ENCODE measurements at places on chromosomes 7 and 10.

DNA sequence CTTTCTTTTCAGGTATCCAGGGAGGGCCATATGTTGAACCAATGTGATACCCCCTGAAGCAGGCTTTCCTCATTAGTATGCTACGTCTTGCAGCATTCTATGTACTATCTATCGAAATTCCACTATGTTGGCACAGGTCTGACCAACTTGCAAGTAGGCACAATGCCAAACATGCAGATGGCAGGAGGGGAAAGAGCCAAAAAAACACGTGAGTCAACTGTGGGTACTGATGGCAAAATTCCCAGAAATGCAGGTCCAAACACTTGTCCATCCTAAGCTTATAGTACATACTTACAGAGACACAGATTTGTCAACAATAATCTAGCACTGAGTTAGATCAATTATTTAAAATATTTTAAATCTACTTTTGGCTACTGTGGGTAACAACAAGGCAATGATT lies 394.9 kb downstream of the DGKB start:
- peak; percentile 90 for DNase-seq

DNA sequence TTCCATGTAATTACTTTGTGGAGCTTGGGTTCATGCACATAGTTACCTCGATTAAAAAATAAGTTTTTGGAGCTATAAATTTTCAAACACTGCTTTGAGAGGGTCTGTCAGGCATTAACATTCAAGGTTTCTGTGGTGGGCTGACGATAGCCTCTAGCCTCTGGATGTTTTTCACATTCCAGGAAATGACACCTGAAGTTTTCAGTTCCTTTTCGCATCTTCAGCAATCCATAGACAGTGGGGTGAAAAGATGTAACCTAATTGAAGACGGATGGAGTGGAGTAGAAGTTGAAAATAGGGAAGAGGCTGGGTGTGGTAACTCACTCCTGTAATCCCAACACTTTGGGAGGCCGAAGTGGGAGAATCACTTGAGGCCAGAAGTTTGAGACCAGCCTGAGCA lies 197.7 kb downstream of the AUTS2 start:
- no peak for DNase-seq

- DNase-seq = no peak
These were observed 30.7 kb upstream of the ELOVL3 start for GRCh38 chr10:102195296-102195870.

DNA sequence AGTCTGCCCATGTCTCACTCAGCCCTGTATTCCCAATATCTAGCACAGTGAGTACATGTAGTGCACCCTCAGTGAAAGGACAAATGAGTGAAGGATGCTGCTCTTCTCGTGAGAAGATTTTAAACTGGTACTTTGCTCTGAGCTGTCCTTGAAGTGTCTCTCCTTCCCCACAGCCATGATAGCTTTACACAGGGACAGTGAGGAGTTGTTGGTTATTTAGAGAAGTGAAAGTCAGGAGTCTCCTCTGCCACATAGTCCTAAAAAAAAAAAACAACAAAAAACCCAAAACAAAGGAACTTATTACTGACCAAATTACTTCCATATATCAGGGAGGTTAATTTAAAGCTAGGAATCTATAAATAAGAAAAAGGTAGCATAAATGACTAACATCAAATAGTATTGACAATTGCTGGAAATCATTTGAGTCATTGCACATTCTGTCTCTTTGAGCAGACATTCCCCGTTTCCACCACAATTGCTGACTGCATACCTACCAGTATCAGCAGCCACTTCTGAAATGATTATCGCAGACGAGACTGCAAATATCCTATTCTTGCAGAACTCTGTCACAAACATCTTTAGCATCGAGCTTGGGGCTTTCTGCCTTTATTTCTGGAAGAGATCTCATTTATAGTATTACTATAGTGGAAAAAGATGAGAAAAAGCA lies 202.1 kb downstream of the PTEN start:
- no peak for DNase-seq

DNA sequence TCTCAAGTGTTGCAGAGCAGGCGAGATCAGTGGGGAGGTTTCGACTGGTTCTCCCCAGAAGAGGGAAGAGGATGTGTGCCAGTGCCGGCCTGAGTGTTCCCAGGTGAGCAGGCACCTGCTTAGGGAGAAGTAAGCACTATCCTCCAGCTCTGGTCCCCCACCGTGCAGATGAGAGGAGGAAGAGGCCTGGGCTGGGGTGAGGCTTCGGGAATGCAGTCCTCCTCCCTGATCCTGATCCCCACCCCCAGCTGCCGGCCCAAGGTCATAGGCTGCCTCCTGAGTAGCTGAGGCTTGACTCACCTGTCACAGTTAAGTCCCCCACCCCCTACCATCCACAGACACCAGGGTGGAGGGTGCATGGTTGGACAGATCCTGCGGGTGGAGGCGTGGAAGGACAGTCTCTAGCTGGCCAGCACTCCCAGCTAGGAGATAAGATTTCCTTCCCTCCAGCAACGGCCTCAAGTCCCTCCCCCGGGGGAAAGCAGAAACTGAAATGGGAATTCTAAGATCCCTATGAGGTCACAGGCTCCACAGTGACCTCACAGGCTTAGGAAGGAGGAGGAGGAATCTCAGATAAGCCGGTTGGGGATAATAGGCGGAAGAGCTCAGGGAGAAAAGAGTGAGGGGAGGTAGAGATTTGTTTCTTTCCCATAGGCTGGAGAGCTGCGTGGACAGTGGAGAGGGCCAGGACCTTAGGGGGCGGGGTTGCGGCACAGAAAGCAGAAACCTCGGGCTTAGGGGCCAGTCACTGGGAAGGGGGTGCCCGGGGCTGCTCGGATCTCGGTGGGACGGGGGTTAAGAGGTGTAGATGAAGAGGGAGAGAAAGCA lies 1.0 kb downstream of the LRCH4 start:
- DNase-seq = no peak

DNA sequence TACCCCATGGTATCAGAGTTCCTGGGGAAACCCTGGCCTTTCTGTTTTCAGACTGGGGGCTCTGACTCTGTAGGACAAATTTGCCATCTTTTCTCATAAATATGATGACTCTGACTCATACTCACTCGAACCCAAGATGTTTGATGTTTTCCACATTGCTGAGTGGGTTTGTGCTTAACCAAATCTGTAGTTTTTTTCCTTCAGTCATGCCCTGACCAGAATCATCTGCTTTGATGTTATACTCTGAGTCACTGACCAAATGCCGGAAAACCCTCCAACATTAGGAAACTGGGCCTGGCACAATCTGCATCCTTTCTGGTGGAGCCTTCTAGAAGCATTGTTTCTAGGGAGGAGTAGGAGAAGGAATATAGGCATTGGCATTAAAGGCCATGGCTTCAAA lies 118.7 kb downstream of the C10orf105 start:
- no peak for DNase-seq

DNA sequence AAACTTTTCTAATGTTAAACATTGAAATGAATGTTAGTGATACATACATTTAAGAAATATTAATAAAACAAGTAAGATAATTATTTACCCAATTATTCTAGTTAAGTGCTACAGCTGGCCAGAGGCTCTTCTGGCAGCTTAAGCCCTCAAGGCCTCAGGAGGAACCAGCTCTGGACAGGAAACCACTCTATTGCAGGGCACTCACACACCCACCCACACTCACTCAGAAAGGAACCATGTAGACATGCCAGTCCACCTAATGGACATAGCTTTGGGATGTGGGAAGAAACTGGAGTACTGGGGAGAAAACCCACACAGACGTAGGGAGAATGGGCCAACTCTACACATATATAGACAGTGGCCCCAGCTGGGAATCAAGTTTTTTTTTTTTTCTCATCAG lies 28.2 kb downstream of the UMAD1 start:
- no peak for DNase-seq

DNA sequence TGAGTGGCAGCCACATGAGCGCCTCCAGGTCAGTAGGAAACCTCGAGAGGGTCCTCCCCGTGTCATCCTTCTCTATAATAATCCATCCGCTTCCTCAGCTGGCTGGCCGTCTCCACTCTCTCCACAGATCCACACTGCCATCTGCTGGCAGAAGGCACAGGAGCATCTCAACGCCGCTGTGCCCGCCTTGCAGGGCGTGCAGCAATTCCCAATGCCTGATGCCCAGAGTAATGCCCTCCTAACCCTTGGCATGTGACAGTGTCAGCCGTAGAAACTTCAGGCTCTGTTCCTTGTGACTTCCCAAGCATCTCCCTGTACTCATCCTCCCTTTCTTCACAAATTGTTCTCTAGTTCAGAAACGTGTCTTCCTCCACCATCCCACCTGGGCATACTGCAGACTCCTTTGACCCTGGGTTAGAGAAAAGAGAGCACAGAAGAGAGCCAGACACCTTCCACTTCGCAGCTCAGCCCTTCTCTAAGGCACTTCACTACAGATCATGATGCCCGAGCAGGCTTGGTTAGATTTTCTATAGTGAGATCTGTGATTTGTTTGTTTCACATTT lies 70.8 kb downstream of the XPNPEP1 start:
- peak; percentile 1 for DNase-seq
